ENCODE measurements at places on chromosomes 6 and 20.

GRCh38 chr6:45045253-45045601, 282.9 kb upstream of the RUNX2 start:
- DNase-seq, result no peak

DNA sequence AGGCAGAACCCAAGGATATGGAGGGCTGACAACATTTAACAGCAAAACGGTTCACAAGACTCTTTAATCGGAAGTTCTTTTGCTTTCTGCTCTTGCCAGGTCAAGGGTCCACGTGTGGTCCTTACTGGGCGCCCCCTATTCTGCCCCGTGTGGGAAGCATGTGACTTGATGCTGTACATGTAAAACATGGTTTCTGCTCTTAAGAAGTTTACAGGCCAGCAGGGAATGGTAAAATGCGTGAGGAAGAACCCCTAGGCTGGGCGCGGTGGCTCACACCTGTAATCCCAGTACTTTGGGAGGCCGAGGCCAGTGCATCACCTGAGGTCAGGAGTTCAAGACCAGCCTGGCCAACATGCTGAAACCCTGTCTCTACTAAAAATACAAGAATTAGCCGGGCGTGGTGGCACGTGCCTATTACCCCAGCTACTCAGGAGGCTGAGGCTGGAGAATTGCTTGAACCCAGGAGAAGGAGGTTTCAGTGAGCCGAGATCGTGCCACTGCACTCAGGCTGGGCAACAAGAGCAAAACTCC, 19.3 kb downstream of the ZNF217 start:
- DNase-seq, result no peak

- DNase-seq, result no peak
Observed at GRCh38 chr6:40394381-40394780, 192.8 kb downstream of the LRFN2 start.

- DNase-seq, result no peak
Observed at GRCh38 chr20:32155017-32155981, 45.8 kb downstream of the TM9SF4 start.

DNA sequence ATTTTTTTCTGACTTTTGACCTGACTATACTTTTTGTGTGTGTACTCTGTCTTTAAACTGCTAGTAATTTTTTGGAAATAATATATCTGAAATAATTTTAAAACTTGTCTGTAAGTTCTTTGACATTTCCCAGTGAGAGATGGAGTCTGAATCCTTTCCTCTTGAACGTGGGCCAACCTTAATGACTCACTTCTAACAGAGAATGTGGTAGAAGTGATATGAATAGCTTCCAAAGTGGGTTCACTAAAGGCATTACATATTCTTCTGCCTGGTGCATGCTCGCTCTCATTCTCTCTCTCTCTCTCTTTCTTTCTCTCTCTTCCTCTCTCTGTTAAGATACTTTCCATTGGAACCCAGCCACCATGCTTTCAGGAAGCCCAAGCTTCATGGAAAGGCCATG, 108.7 kb upstream of the FERMT1 start:
- no peak for DNase-seq

- no peak for DNase-seq
Observed at GRCh38 chr6:14123386-14124111, 6.0 kb downstream of the CD83 start.

DNA sequence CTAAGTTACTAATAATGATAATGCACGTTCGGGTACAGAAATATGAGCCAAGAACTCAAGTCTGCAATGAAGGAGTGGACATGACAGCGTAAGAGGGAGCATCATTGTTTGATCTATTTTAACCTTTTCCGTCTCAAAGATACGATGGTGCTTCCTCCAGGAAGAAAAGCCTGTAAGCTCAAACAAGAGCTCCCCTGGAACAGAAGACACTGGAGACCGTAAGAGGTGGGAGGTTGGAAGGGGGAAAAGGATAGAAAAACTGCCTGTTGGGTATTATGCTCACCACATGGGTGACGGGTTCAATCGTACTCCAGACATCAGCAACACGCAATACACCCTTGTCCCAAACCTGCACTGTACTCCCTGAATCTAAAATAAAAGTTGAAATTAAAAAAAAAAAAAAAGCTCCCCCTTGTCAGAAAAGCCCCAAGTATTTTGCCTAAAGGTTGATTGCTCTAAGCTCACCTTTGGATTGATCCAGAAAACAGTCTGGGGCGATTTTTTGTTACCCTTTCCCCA, 180.5 kb downstream of the TRIM27 start:
- DNase-seq, result no peak

- no peak for DNase-seq
Observed at GRCh38 chr6:151512481-151512880, 18.7 kb downstream of the CCDC170 start.

DNA sequence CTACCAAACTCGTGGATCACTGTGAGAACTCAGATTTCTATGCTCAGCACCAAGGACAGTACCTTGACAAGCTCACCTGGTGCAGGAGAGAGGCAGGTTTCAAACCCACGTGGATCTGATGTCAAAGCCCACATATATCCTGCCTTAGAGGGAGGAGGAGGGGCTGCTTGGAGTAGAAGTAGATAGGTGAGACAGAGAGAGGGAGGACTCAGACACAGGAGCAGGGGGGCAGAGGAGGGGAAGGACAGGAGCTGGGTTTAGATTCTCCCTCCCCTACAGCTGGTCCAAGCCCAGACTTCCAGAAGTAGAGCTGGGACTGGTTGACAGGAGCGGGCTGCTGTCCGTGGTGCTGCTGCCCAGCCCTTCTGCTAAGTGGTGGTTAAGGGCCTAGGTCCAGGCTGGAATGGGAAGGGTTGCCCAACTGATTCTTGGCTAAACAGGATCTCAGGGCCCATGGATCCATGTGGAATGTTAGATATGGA, 77.5 kb downstream of the CDH22 start:
- no peak for DNase-seq

GRCh38 chr20:16541226-16541625, 32.0 kb downstream of the KIF16B start:
- no peak for DNase-seq

DNA sequence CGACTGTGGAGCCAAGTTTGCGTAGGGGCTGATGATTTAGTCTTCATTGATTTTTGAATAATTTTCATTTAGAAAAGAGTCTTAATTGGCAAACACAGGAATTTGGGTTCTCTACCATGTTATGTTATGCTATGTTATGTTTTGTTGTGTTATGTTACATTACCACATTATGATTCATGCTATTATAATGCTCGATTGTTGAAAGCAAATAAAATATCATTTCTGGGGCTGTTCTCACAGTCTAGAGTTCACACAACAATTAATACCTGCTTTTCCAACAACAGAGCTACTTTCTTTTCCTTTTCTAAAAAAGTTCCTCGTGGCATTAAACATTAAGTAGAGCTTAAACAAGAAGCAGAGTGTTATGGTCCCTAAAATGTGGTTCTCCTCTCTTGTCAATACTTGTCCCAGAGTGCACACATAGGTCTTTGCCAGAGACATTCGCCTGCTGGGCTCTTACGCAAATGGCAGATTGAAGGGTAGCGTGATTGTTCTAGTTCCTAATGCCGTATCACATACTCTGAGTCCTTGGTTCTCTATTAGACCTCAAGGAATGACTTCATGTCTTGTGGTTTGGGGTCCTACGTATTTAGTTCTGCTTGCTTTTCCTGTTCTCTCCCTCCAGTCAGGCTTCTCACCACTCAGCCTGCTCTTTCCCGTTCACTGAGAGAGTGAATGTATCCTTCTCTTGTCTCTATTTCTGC, 370.3 kb downstream of the CD109 start:
- DNase-seq, result no peak

GRCh38 chr6:819122-819521, 126.2 kb upstream of the EXOC2 start:
- DNase-seq, result no peak

DNA sequence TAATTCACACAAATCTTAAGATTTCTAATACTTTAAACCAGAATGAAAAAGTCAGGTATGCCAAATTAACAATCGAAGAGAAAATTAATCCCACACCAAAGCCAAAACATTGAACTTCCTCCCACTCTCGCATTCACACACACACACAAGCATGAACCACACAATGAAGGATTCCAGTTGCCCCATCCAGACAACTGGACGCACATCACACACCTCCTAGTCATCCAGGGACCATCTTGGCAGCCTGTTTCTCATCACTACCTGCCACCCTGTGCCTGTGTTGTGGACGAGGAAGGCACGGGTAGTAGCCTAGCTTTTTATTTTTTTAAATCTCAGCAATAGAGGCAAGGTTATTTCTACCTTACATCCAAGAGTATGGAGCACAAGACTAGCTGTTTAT, 15.2 kb downstream of the B4GALT5 start:
- DNase-seq, result no peak

GRCh38 chr20:58554541-58554940, 39.3 kb upstream of the APCDD1L start:
- no peak for DNase-seq

DNA sequence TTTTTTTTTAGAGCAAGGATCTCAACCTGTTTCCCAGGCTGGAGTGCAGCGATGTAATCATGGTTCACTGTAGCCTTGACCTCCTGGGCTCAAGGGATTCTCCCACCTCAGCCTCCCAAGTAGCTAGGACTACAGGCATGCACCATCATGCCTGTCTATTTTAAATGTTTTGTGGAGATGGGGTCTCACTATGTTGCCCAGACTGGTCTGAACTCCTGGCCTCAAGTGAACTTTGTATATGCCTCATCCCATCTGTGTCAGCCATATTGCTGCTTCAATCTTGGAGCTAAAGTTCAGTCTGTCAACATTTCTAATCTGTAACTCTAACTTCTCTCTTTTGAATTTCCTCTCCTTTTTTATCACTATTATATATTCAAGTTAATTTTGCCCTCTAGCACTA, 54.3 kb downstream of the CD164 start:
- DNase-seq, result no peak

DNA sequence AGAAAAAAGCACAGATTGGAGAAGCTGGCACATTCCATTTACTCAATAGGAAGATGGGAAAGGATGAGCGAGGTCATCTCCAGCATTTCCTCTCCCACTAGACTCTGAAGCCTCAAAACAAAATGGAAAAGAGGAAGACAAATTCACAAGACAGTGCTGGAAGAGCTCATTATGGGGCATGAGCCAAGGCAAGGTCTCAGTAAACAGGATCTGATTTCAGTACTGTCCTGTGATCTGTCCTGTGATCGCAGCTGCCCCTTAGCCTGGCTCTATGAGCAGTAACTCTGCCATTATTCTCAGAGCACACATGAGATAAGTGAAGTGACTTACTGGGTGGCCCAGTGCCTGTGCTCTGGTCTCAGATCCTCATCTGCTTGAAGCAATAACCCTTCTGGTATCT, 68.1 kb upstream of the SLC4A11 start:
- DNase-seq, result no peak

GRCh38 chr20:3904857-3905256, 15.7 kb downstream of the PANK2 start:
- DNase-seq, result no peak

DNA sequence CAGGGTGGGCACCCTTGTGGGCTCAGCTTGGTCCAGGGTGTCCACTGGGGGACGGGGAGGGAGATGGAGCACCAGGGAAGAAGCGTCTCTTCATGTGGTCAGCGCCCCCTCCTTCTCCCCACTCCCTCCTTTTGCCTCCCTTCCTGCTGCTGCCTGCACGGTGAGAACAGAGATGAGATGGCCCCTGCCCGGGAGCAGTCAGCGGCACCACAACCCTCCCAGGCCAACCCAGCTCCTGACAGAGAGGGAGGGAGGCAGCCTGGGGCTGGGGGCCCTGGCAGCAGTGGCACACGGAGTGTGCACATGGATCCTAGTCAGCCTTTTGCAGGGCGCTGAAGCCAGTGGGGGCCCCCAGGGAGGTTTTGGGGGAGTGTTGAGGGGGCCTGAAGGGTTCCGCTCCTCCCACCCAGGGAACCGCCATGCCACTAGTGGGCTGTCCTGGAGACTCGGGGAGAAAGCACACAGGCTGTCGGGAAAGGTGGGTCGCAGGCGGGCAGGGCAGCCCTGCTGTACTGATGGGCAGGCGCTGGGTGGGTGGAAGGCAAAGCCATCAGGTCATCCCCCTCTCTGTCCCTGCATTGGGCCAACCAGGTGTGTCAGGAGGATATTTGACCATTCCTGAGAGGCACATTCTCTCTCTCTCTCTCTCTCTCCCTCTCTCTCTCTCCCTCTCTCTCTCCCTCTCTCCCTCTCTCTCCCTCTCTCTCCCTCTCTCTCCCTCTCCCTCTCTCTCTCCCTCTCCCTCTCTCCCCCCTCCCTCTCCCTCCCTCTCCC, 94.3 kb upstream of the BHLHE23 start:
- DNase-seq, result no peak

GRCh38 chr6:158476389-158476788, 83.5 kb upstream of the TMEM181 start:
- DNase-seq, result no peak

- DNase-seq, result no peak
Observed at GRCh38 chr6:111600154-111600553, 5.5 kb downstream of the TRAF3IP2 start.

- DNase-seq, result no peak
Observed at GRCh38 chr20:62428002-62428372, 648 bp upstream of the RBBP8NL start.

DNA sequence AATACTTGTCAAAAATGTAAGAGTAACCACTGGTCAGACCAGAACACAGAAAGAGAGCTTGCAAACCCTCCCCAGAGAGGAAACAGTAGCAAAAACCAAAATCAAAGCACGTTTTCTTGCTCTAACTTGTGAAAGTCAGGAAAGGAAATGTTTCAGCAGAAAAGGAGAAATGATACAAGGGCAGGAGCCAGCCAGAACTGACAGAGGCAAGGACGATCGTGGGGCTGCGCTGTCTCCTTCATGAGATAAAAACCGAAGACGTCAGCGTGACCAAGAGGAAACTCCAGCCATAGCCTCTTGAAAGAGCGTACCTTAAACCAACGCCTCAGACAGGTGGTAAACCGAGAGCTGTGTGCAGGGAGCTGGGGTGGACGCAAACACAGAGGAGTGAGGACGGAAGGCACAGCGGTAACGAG, 27.5 kb downstream of the LAMA5 start:
- DNase-seq, result no peak

GRCh38 chr6:91539456-91539855, 952.6 kb upstream of the MAP3K7 start:
- no peak for DNase-seq

GRCh38 chr6:136609873-136610706, 59.9 kb upstream of the MAP7 start:
- no peak for DNase-seq

DNA sequence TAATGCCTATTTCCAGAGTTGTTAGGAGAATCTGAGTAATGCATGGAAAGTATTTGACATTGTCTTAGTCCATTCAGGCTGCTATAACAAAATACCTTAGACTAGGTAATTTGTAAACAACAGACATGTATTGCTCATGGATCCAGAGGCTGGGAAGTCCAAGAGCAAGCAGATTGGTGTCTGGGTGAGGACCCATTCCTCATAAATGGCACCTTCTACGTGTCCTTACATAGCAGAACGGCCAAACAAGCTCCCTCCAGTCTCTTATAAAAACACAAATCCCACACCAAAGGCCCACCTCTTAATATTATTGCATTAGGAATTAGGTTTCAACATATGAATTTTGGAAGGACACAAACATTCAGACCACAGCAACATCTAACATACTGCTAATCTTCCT, 30.2 kb downstream of the MBOAT1 start:
- no peak for DNase-seq
